Panc1 (cell line): ENCODE measurements at places on chromosomes 6 and 20. TPM values are rescaled to one million over a fixed set of nuclear protein-coding genes. Genes with fewer than 3 reads are reported as not detected.
A peak's percentile ranks its signal among the peaks of the same experiment; 100 is the strongest.

The ANKRD66 gene
- not detected for total RNA-seq

The MROH8 gene
- total RNA-seq, result 1.8 TPM

The RGS17 gene
- 8.7 TPM for total RNA-seq

The SLC17A5 gene
- 20.6 TPM for total RNA-seq

The POU5F1 gene
- 1.1 TPM for total RNA-seq

The OSTM1 gene
- total RNA-seq, result 277 TPM

The FAM209B gene
- total RNA-seq, result not detected

- no peak for DNase-seq
- H3K27ac ChIP-seq, result peak overlapping the region; percentile 96
- H3K36me3 ChIP-seq, result no peaks in the 10 kb centered on the region
- peaks cover 76% of the 10 kb centered on the region for H3K4me1 ChIP-seq
- no peak overlapping the region for H3K4me3 ChIP-seq
- no peaks in the 10 kb centered on the region for H3K27me3 ChIP-seq
These were observed 96.4 kb upstream of the MRPS10 start for GRCh38 chr6:42313941-42314570.

DNA sequence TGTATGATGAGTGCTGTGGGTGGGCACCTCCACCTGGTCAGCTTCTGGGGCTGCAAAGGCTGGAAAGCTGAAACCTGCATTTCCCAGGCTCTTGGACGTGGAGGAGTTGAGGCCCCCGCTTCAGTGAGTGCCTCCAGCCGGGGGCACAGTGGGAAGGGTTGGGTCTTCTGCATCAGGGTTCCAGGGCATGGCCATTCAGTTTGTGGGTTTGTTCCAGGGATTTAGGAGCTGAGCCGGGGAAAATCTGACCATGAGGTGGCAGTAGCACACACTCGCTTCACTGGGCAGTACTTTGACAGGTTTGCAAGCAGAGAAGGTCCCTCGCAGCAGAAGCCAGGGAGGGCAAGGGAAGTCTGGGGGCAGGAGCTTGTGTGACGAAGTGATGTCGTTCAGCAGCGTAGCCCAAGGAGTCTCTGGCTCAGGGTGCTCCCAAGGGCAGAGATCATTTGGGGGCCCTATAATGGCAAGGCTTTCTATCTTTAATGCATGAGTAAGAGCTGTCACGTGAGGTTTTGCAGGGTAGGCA is 69.5 kb upstream of the SULF2 start:
- peak; percentile 13 for DNase-seq
- no peak overlapping the region for H3K4me3 ChIP-seq
- H3K27ac ChIP-seq, result no peak overlapping the region
- no peaks in the 10 kb centered on the region for H3K36me3 ChIP-seq

GRCh38 chr6:25428758-25429317 is 149.7 kb downstream of the CARMIL1 start:
- H3K4me1 ChIP-seq, result no peaks in the 10 kb centered on the region
- no peaks in the 10 kb centered on the region for H3K36me3 ChIP-seq
- no peak overlapping the region for H3K27ac ChIP-seq
- no peak overlapping the region for H3K4me3 ChIP-seq
- DNase-seq, result no peak

DNA sequence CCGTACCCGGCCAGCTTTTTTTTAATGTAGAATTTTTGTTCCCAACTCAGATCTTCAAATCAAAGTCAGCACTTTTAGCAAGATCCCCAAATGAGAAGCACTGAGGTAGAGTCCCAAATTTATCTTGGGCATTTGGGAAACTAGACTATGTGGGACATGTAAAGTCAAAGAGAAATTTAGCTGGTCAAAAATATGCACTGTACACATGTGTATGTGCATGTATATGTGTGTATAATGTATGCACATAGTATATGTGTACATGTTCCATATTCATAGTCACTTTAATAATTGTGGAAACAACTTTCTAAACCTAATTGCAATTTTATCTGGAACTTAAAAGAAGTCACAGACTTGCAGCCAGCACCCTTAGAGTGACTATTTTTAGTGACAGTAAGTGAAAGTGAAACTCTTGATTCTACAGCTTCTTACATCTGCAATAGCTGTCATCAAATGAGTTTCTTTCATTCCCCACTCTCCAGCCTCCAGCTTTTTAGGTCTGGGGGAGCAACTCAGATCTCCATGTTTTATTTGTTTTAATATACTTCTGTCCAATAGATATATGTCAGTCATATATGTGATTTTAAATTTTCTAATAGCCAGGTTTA is 53.6 kb downstream of the CDC40 start:
- no peaks in the 10 kb centered on the region for H3K4me1 ChIP-seq
- H3K27me3 ChIP-seq, result no peaks in the 10 kb centered on the region
- H3K36me3 ChIP-seq, result peaks cover 2% of the 10 kb centered on the region; the same call in 1 of the 2 replicates
- H3K4me3 ChIP-seq, result no peak overlapping the region
- no peak overlapping the region for H3K27ac ChIP-seq

GRCh38 chr20:8778387-8778786 is 290.5 kb upstream of the PLCB4 start:
- DNase-seq, result no peak
- H3K27me3 ChIP-seq, result no peaks in the 10 kb centered on the region
- no peaks in the 10 kb centered on the region for H3K36me3 ChIP-seq
- H3K27ac ChIP-seq, result no peak overlapping the region
- H3K4me3 ChIP-seq, result no peak overlapping the region

DNA sequence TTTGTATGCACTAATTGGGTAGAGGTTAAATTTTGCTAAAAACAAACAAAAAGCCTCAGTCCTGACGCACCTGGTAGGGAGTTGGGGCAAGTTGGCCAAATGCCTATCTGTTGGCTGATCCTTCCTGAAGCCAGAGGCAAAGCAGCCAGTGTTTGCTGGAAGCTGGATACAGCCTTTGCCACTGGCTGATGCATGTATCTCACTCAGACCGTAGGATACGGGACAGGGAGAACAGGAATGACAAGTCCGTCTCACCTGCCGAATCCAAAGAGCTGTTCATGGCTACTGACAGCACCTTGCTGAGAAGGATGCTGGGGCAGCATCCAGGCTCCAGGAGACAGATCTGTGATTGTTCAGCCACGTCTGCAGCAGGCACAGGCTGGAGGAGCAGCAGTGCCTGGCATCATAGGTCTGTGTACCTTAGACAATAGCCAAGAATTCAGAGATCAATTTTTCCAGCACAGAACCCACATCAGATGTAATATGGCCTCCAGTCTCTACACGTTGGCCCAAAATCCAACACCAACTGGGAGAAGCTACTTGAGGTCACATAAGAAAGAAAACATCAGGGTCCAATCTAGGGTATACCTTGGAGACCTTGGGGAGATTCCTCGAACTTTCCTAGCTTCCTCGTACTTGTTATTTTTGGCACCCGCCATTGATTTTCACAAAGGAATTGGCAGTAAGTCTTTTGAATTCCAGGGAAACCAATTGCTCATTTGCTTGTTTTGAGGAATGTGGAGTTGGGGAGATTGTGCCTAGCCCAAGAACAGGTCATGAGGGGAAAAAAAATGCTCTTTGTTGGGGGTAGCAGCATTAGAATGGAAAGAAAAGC is 108.5 kb upstream of the ARMC2 start:
- H3K4me1 ChIP-seq, result peaks cover 12% of the 10 kb centered on the region; the same call in 1 of the 2 replicates
- H3K27ac ChIP-seq, result no peak overlapping the region
- DNase-seq, result no peak
- peaks cover 5% of the 10 kb centered on the region for H3K27me3 ChIP-seq
- no peak overlapping the region for H3K4me3 ChIP-seq

- no peaks in the 10 kb centered on the region for H3K36me3 ChIP-seq
- no peaks in the 10 kb centered on the region for H3K27me3 ChIP-seq
- no peak overlapping the region for H3K27ac ChIP-seq
- no peaks in the 10 kb centered on the region for H3K4me1 ChIP-seq
- DNase-seq, result no peak
- H3K4me3 ChIP-seq, result no peak overlapping the region
These were observed 138.0 kb upstream of the RREB1 start for GRCh38 chr6:6969761-6970223.

- H3K4me3 ChIP-seq, result no peak overlapping the region
- no peaks in the 10 kb centered on the region for H3K27me3 ChIP-seq
These were observed 5.0 kb downstream of the NHSL1 start for GRCh38 chr6:138494312-138494711.

DNA sequence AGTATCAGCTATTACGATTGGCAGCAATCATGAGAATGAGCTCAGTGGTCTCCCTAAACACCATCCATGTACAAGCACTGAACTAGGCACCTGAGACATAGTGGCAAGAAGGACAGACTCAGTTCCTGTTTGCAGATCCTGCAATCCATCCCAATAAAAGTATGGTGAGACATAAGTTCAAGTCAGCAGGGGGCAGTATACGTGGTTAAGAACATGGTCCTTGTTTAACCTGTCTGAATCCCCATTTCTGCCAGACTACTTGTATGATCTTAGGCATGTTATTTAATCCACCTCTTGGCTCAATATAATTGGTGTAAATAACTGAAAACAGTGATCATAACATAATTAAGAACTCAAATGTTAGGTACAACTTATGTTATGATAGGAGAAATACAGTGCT is 33.2 kb upstream of the PNISR start:
- H3K4me1 ChIP-seq, result no peaks in the 10 kb centered on the region; the same call in 1 of the 2 replicates
- no peaks in the 10 kb centered on the region for H3K27me3 ChIP-seq
- DNase-seq, result no peak
- no peak overlapping the region for H3K27ac ChIP-seq
- H3K4me3 ChIP-seq, result no peak overlapping the region
